Tibial artery (tissue), 4 donors: ENCODE measurements at places on chromosomes 11 and 22.

GRCh38 chr11:122803306-122803705 lies 35.0 kb upstream of the CRTAM start:
- no peak overlapping the region for H3K27ac ChIP-seq
- no peaks in the 10 kb centered on the region for H3K4me1 ChIP-seq
- no peak overlapping the region for H3K4me3 ChIP-seq

DNA sequence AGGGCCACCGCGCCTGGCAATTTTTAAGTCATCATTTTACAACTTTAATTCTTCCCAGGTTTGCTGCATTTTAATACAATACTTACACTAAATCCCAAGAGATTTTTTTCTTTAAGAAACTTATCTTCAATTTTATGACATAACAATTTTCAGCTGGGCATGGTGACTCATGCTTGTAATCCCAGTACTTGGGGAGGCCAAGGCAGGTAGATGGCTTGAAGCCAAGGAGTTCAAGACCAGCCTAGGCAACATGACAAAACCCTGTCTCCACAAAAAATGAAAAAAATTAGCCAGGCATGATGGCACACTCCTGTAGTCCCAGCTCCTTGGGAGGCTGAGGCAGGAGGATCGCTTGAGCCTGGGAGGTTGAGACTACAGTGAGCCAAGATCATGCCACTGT lies 38.8 kb downstream of the CLDN25 start:
- peaks cover 57% of the 10 kb centered on the region for H3K36me3 ChIP-seq
- no peak overlapping the region for H3K4me3 ChIP-seq
- H3K4me1 ChIP-seq: no peaks in the 10 kb centered on the region
- no peak overlapping the region for H3K27ac ChIP-seq
- H3K27me3 ChIP-seq: no peaks in the 10 kb centered on the region
- DNase-seq: no peak

DNA sequence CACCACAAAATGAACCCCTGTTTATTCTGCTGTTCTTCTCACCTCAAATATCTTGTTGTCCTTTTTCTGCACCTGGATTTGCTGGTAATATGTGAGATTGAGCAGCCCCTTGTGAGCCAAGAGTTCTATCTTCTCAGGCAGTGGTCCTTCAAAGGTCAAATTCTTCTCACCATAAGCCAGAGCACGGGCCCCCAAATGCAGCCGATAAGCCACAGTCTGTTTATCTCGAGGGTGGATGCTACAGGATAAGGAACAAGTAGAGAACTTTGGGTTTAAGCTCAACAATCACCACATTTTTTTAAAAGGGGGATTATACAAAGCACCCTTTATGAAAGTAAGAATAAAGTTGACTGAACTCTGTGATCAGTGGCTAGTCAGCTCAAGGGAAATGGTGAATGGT lies 15.8 kb downstream of the TBRG1 start:
- no peaks in the 10 kb centered on the region for H3K27me3 ChIP-seq
- DNase-seq: no peak
- no peak overlapping the region for H3K4me3 ChIP-seq
- H3K27ac ChIP-seq: no peak overlapping the region
- H3K36me3 ChIP-seq: peaks cover 23% of the 10 kb centered on the region

- H3K4me1 ChIP-seq: peaks cover 37% of the 10 kb centered on the region
- H3K4me3 ChIP-seq: no peak overlapping the region
- no peaks in the 10 kb centered on the region for H3K27me3 ChIP-seq
- no peak overlapping the region for H3K27ac ChIP-seq
These were observed 83.5 kb downstream of the SNX19 start for GRCh38 chr11:130832566-130833425.

DNA sequence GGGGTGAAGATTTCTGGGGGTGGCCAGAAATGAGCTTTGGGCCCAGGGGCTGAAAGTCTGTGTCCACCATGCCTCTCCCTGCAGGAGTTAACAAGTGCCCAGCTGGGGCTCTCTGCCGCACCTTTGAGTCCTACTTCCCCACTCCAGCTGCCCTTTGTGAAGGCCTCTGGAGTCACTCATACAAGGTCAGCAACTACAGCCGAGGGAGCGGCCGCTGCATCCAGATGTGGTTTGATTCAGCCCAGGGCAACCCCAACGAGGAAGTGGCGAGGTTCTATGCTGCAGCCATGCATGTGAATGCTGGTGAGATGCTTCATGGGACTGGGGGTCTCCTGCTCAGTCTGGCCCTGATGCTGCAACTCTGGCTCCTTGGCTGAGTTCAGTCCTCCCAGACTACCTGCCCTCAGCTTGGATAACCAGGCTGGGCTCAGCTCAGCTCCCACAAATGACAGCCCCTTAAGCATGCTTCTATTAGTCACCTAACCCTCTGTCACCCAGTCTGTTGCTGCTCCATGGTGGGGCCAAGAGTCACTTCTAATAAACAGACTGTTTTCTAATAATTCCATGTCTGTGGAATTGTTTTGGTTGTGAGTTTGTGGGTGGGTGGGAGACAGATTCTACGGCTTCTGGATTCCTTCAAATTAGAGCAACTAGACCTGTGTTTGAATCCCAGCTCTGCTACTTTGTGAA lies 3.0 kb upstream of the INPPL1 start:
- H3K27me3 ChIP-seq: peaks cover 10% of the 10 kb centered on the region
- H3K36me3 ChIP-seq: no peaks in the 10 kb centered on the region
- DNase-seq: no peak
- H3K4me1 ChIP-seq: peaks cover 24% of the 10 kb centered on the region
- H3K4me3 ChIP-seq: no peak overlapping the region
- peak overlapping the region; percentile 97 for H3K27ac ChIP-seq

GRCh38 chr11:120715239-120715638 lies 203.7 kb downstream of the GRIK4 start:
- DNase-seq: no peak
- H3K4me1 ChIP-seq: no peaks in the 10 kb centered on the region
- no peak overlapping the region for H3K27ac ChIP-seq
- peaks cover 37% of the 10 kb centered on the region for H3K27me3 ChIP-seq
- no peaks in the 10 kb centered on the region for H3K36me3 ChIP-seq

- H3K36me3 ChIP-seq: peaks cover 7% of the 10 kb centered on the region
- H3K27ac ChIP-seq: peak overlapping the region; percentile 96
- peaks cover 29% of the 10 kb centered on the region for H3K4me1 ChIP-seq
- no peaks in the 10 kb centered on the region for H3K27me3 ChIP-seq
- peak; percentile 95 for DNase-seq
These were observed 781 bp upstream of the TEF start for GRCh38 chr22:41380993-41381328.
